ENCODE measurements at places on chromosomes 5 and 9.

DNA sequence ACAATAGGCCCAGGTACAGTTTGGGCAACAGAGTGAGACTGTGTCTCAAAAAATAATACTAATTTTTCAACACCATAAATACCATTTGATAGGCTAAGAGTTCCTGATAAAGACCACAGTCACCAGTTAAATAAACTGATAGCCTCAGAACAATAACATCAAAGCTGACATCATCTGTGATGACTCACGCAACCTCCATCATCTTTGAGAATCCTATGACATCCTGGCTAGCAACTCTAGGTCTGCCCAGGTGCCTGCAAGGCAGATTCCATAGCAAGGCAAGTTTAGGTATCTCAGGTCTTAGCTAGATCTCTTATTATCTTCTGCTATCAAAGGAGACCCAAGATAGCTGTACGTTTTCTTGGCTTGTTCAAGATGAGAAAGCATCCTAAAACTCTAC, 30.5 kb upstream of the UBAP2 start:
- no peak for DNase-seq

DNA sequence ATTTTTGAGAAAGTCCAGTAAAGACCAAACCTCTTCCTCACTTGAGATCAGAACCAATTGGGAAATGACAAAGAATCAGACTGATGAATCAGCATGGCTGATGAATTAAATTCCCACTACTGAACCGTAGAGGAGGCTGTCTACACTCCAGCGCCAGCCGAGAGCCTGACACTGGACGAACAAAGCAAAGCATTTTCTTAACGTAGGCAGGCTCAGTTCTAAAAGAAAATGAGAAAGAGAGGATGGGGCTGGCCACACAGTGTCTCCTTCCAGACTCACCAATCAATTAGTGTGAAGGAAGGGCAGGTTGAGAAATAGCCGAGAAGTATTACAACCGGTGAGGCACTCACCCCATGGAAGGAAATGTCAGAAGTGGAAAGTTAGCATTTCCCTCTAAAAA, 49.4 kb downstream of the ITGA1 start:
- DNase-seq, result no peak

- DNase-seq, result no peak
Observed at GRCh38 chr5:115414406-115415142, 118.1 kb upstream of the CCDC112 start.

DNA sequence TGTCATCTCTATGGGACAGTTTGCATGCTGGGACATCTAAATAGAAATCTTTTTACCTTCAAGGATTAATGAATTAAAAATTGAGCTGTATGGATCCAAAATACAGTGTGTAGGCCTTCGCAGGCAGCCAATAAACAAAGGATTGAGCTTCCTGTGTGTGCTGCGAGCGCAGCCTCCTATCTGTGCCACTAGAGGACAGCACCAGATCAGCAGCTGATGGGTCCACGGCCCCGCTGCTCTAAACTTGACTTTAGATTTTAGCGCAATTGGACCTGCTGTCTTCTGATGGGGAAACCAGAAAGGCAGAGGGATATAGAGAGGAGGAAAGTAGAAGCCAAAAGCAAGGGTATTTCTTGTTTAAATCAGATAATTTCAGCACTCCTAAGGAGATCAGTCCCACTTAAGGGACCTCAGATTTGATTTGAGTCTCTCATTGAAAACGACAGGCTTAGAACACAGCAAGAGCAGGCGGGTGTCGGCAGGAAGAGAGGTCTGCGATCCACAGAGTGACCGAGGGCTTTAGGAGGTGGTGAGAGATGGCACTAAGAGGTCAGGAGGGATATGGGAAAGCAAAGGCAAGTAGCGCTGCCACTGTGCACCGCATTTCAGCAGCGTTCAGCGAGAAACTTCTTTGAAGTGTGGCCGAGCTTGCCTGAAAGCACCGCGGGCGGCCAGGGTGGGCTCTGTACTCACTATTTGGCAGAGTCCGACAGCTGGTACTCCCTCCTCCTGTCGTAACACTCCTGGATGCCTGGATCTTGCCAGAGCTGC, 214.3 kb downstream of the GNA14 start:
- DNase-seq, result no peak

DNA sequence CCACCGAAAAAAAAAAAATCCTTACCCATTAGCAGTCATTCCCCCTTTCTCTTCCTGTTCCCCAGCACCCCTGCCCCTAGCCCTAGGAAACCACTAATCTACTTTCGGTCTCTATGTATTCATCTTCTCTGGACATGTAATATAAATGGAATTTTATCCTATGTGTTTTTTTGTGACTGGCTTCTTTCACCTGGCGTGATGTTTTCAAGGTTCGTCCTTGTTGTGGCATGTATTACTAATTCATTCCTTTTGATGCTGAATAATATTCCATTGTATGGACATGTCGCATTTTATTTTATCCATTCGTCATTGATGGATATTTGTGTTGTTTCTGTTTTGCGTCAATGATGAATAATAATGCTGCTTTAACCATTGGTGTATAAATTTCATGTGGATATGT, 42.8 kb upstream of the SH3GL2 start:
- no peak for DNase-seq

DNA sequence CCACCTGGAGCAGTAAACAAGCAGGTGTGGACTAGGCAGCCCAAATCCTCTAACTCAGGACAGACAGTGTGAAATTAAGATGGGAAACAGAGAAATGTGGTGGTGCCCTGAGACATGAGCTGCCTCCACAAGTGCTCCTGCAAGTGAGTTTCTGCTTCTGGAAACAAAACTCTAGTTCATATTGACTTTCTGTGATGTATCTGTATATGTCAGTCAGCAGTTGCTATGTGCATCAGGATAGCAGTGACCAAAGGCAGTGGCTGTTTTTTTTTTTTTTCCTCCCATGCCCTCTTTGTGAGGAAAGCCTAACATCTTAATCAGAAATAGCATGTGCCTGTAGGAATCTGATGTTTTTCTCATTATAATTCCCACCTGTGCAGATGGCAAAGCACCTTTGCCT, 318.4 kb upstream of the SEMA6A start:
- DNase-seq, result no peak

DNA sequence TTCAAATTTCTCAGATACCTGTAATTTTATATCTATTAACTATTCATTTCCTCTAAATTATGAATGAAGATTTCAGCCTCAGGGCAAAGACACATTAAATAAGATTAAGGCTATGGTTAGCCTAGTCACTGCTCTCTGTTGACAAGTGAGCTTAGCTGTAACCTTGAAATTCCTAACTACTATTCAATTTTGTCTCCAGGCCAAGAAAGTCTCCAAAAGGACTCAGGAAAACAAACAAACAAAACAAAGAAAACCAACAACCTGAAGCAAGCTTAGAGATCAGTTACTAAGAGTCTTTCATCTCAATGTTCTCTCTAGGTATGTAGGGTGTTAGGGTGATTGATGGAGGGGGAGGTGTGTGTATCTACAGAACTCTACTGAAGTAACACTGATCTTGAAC, 9.6 kb upstream of the CTNNAL1 start:
- DNase-seq, result no peak

DNA sequence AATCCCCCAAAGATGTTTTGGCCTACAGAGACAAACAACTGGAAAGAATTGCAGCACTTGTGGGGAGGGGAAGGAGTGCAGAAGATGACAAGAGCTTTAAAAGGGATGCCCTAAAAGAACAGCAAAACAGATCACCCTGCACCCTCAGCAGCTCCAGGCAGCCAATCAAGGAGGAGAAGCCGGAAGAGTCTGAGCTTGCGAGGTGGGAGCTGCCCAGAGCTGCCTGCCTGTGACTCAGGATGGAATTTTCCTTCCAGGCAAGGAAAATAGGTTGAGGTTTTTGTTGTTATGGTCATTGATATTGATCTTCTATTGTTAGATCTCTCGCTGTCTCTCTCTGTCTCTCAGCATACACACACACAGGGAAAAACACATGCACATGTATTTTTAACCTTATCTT, 70.3 kb upstream of the MAP1B start:
- DNase-seq, result no peak

- no peak for DNase-seq
Observed at GRCh38 chr9:133957328-133957727, 34.8 kb downstream of the VAV2 start.

- DNase-seq, result no peak
Observed at GRCh38 chr9:79061752-79062616, 509.8 kb upstream of the TLE4 start.

GRCh38 chr9:109699019-109699418, 81.0 kb upstream of the PALM2AKAP2 start:
- no peak for DNase-seq

DNA sequence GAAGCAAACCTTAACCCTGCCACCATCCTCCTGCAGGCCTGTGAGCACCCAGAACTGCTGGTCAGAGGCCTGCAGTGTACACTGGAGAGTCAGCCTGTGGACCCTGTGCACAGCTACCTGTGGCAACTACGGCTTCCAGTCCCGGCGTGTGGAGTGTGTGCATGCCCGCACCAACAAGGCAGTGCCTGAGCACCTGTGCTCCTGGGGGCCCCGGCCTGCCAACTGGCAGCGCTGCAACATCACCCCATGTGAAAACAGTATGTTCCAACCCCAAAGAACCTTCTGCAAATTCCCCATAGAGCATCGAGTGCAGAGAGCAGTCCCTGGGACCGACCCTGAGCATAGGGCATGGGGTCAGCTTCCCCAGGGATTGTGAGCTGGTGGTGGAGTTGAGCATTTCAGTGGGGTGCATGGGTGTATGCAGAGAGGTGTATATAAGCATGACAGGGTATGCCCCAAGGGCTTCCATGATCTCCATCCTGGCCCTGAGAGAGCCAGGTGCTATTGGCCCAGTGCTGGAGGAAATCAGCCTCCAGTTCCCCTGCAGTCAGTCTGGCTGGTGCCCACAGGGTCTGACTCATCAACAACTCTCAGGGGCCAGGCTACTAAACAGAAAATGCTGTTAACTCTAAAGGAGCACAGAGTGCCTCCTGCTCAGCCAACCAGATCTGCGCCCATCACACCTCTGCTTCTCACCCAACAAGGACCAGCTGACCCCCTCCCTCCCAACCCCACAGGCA, 126.2 kb downstream of the SAXO1 start:
- DNase-seq, result no peak

Data from stimulated activated CD8-positive, alpha-beta memory T cell treated with anti-CD3 and anti-CD28 coated beads, Interleukin-15, amount 100 ng/mL, for 4 hours (primary cell).